ENCODE measurements at places on chromosomes 4 and X. TPM values are rescaled to one million over a fixed set of nuclear protein-coding genes. Genes with fewer than 3 reads are reported as not detected.

GRCh38 chrX:39854772-39855747, 242.7 kb downstream of the BCOR start:
- no peaks in the 10 kb centered on the region for H3K36me3 ChIP-seq
- H3K4me1 ChIP-seq: peaks cover 6% of the 10 kb centered on the region
- no peaks in the 10 kb centered on the region for H3K27me3 ChIP-seq
- DNase-seq: no peak
- no peak overlapping the region for H3K27ac ChIP-seq
- no peak overlapping the region for H3K4me3 ChIP-seq

DNA sequence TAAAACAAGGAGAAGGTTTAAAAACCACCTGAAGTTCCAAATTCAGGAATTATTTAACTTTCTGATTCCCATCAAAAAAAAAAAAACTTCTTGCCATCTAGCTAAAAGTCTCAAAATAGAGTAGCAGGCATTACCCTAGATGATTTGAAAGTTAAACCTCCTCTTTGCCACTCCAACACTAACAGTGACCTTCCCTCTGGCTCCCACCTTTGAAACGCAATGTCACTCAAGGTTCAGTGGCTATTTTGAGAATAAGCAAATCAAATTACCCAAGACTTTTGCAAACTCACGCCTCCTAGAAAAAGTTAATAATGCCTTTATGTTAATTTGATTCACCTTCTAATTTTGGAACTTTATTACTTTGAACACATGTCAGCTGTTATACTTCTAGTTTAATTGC, 103.2 kb downstream of the ARHGAP6 start:
- no peak overlapping the region for H3K4me3 ChIP-seq
- no peaks in the 10 kb centered on the region for H3K27me3 ChIP-seq
- no peak overlapping the region for H3K27ac ChIP-seq
- DNase-seq: no peak
- no peaks in the 10 kb centered on the region for H3K36me3 ChIP-seq

- peak; percentile 89 for DNase-seq
- H3K27ac ChIP-seq: no peak overlapping the region
- no peaks in the 10 kb centered on the region for H3K4me1 ChIP-seq
- H3K27me3 ChIP-seq: no peaks in the 10 kb centered on the region
- H3K36me3 ChIP-seq: no peaks in the 10 kb centered on the region
- H3K4me3 ChIP-seq: no peak overlapping the region
Observed at GRCh38 chr4:14196131-14196530, 568.6 kb upstream of the BOD1L1 start.

- H3K27me3 ChIP-seq: no peaks in the 10 kb centered on the region
- H3K4me3 ChIP-seq: no peak overlapping the region
- H3K36me3 ChIP-seq: no peaks in the 10 kb centered on the region
- H3K27ac ChIP-seq: no peak overlapping the region
Observed at GRCh38 chr4:6278801-6279197, 9.1 kb downstream of the WFS1 start.

- H3K27ac ChIP-seq: no peak overlapping the region
- H3K4me3 ChIP-seq: no peak overlapping the region
- H3K4me1 ChIP-seq: no peaks in the 10 kb centered on the region
- peaks cover 4% of the 10 kb centered on the region for H3K36me3 ChIP-seq
Observed at GRCh38 chrX:153800177-153800722, 5.8 kb downstream of the SSR4 start.

- H3K36me3 ChIP-seq: no peaks in the 10 kb centered on the region
- no peaks in the 10 kb centered on the region for H3K4me1 ChIP-seq
- no peaks in the 10 kb centered on the region for H3K27me3 ChIP-seq
Observed at GRCh38 chrX:130758072-130758471, 144.9 kb downstream of the ENOX2 start.

DNA sequence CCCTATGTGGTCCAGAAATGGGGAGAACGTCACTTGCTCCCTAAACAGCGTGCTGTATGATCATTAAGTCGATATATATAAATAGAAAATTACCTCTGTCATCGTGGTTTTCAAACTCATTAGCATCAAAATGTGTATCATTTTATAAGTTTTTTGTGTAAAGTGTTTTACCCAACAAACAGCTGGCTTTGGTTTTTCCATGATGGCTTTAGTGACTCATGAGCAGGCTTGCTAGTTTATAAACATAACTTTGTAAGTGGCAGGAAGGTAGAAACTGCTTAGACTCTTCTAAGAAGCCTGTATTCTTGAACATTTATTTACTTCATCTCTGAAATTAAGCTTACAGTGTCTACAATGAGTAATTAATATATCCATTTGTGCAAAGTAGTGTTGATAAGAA, 108.4 kb upstream of the DIPK2B start:
- no peak for DNase-seq
- H3K4me1 ChIP-seq: no peaks in the 10 kb centered on the region
- H3K27ac ChIP-seq: no peak overlapping the region
- H3K4me3 ChIP-seq: no peak overlapping the region
- peaks cover 36% of the 10 kb centered on the region for H3K36me3 ChIP-seq

DNA sequence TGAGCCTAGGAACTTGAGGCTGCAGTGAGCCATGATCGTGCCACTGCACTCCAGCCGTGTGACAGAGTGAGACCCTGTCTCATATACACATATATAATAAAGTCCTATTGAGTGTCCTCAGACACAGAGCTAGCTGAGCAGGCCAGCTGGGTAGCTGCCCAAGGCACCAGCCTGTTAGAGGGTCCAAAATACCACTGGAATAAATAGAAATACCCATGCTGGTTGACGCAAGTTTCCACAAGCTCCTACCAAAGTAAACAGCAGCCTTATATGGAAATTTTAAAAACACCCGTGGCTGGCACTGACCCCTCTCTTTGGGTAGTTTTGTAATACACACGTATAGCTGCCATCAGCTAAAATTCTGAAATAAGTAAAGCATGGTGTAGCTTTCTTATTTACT, 348.6 kb downstream of the BCOR start:
- no peaks in the 10 kb centered on the region for H3K36me3 ChIP-seq
- H3K27ac ChIP-seq: no peak overlapping the region
- no peaks in the 10 kb centered on the region for H3K4me1 ChIP-seq
- no peaks in the 10 kb centered on the region for H3K27me3 ChIP-seq
- no peak for DNase-seq

DNA sequence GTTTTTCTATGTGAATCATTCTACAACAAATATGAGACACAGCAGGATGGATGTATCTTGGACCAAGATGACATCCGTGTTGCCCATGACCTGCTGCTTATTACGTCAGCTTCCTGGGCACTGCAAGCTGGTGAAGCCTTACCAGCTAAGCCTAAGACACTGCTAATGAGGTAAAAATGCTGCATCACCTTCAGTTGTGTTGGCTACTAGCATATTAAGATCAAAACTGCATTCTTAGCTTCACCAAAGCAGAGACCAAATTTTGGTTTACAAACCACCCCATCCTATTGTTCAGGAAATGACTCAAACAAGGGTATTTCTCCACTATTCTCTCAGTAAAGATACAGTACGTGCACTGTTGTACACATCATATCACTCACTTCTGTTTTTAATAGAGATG, 50.3 kb downstream of the MAML3 start:
- H3K4me1 ChIP-seq: no peaks in the 10 kb centered on the region
- DNase-seq: no peak
- no peaks in the 10 kb centered on the region for H3K27me3 ChIP-seq
- H3K36me3 ChIP-seq: peaks cover 12% of the 10 kb centered on the region

- H3K27ac ChIP-seq: no peak overlapping the region
- no peaks in the 10 kb centered on the region for H3K4me1 ChIP-seq
- no peaks in the 10 kb centered on the region for H3K27me3 ChIP-seq
- DNase-seq: peak; percentile 47
Observed at GRCh38 chrX:64580605-64581004, 185.4 kb upstream of the MTMR8 start.

DNA sequence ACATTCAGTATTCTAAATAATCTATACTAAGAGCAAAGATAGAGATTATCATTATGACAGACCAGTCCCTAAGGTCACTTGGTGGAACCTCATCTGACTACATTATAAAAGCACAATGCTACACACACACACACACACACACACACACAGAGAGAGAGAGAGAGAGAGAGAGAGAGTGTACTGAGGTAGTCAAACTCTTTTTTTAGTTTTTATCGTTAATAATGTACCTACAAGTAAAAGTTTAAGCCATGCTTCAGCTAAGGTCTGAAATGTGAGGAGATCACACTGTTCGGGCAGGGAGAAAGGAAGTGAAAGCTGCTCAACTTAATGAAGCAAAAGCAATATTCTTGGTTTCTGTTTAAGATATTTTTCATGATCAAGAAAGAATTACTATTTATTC, 75.8 kb upstream of the CCDC160 start:
- no peak overlapping the region for H3K27ac ChIP-seq
- no peaks in the 10 kb centered on the region for H3K4me1 ChIP-seq
- no peaks in the 10 kb centered on the region for H3K36me3 ChIP-seq
- no peak overlapping the region for H3K4me3 ChIP-seq
- DNase-seq: no peak

- H3K27me3 ChIP-seq: no peaks in the 10 kb centered on the region
- DNase-seq: no peak
- no peak overlapping the region for H3K4me3 ChIP-seq
- no peaks in the 10 kb centered on the region for H3K4me1 ChIP-seq
- H3K27ac ChIP-seq: no peak overlapping the region
Observed at GRCh38 chr4:93659629-93660028, 168.9 kb upstream of the ATOH1 start.

- no peak for DNase-seq
- no peak overlapping the region for H3K27ac ChIP-seq
- H3K4me3 ChIP-seq: no peak overlapping the region
- no peaks in the 10 kb centered on the region for H3K36me3 ChIP-seq
Observed at GRCh38 chr4:184064877-184065276, 152.8 kb downstream of the ENPP6 start.

- H3K27ac ChIP-seq: no peak overlapping the region
- no peak overlapping the region for H3K4me3 ChIP-seq
- H3K27me3 ChIP-seq: no peaks in the 10 kb centered on the region
Observed at GRCh38 chr4:79023799-79024770, 84.8 kb upstream of the PAQR3 start.

GRCh38 chrX:155031657-155032056, 5.0 kb downstream of the FUNDC2 start:
- DNase-seq: no peak
- H3K4me1 ChIP-seq: no peaks in the 10 kb centered on the region
- H3K27ac ChIP-seq: no peak overlapping the region
- peaks cover 16% of the 10 kb centered on the region for H3K36me3 ChIP-seq

DNA sequence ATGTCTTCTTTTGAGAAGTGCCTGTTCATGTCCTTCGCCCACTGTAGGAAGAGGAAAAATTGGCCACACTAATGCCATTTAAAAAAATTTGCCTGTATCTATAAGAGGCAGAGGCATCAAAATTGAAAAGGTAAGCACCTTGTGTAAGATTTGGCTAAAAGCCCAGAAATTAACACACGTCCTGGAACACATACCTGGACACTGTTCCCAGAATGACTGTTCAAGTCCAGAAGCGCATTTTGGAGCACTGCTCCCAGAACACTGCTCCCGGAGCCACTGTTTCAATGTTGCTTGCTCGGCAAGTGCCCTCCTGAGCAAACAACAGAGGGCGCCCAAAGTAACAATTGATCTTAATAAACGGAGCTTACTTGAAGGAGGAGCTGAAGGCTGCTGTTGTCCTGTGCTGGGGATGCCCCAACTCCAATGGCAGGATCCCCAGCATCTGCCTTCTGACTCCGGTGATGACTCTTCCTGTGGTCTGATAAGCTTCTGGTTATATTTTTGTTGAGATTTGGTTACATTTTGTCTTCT, 1958.6 kb downstream of the C4orf33 start:
- peak; percentile 61 for DNase-seq
- H3K27me3 ChIP-seq: no peaks in the 10 kb centered on the region
- H3K36me3 ChIP-seq: no peaks in the 10 kb centered on the region
- H3K27ac ChIP-seq: no peak overlapping the region

DNA sequence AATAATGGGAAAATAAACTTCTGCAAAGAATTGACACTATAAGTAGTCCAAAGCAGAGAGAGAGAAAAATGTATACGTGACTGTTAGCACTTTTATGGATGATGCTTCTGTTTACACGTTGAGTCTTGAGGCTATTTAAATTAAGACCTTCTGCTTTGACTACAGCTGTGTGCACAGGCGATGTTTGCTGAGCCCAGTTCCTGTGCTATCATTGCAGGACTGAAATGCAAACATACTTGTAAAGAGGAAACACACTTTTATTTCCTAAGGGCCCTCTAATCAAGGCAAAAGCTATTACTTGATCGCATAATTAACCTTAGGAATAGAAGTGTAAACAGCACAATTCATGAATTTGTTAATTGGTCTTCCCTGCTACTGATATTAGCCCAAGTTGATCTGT, 226.9 kb downstream of the FBXW7 start:
- H3K36me3 ChIP-seq: no peaks in the 10 kb centered on the region
- H3K27ac ChIP-seq: no peak overlapping the region
- no peaks in the 10 kb centered on the region for H3K27me3 ChIP-seq
- no peak for DNase-seq
- H3K4me1 ChIP-seq: no peaks in the 10 kb centered on the region
- no peak overlapping the region for H3K4me3 ChIP-seq

DNA sequence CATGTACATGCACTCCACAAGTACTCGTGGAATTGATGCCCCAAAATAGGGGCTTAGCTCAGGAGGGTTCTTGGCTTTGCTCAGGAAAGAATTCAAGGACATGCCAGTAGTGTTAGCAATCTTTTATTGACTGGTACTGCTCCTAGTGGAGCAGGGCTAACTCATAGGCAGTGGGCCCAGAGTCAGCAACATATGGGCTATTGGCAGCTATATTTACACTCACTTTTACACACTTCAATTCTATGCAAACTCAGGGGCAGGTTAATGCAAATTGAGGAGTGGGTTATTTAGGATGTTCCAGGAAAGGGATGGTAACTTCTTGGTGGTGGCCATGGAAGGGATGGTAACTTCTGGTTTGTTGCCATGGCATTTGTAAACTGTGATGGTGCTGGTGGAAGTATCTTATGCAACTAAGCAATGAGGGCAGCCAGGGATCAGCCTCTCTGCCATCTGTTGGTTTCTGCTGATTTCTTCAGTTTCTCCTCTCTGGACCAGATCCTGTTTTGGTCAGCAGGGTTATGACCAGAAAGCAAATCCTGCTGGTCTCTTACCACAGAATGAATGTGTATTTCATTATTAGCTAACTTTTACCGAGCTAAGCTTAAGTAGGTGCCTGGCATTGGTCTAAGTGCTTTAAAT, 69.2 kb upstream of the FAT1 start:
- H3K36me3 ChIP-seq: no peaks in the 10 kb centered on the region
- H3K4me1 ChIP-seq: no peaks in the 10 kb centered on the region
- no peak overlapping the region for H3K4me3 ChIP-seq
- H3K27me3 ChIP-seq: no peaks in the 10 kb centered on the region
- DNase-seq: no peak
- no peak overlapping the region for H3K27ac ChIP-seq

DNAAF6 gene
- total RNA-seq: not detected

IL2 gene
- not detected for total RNA-seq

COL4A6 gene
- 277 TPM for total RNA-seq

GYPE gene
- total RNA-seq: 1.4 TPM

SCD5 gene
- 9.2 TPM for total RNA-seq

IRS4 gene
- 2.3 TPM for total RNA-seq

PAGE4 gene
- not detected for total RNA-seq

FMR1NB gene
- not detected for total RNA-seq

GPR50 gene
- 0.18 TPM for total RNA-seq

MAOA gene
- total RNA-seq: 0.38 TPM

BBS7 gene
- 31.7 TPM for total RNA-seq

GLRA3 gene
- 0.09 TPM for total RNA-seq

SPANXN4 gene
- total RNA-seq: not detected

AVPR2 gene
- not detected for total RNA-seq
